ENCODE measurements at places on chromosomes 13 and 19.

DNA sequence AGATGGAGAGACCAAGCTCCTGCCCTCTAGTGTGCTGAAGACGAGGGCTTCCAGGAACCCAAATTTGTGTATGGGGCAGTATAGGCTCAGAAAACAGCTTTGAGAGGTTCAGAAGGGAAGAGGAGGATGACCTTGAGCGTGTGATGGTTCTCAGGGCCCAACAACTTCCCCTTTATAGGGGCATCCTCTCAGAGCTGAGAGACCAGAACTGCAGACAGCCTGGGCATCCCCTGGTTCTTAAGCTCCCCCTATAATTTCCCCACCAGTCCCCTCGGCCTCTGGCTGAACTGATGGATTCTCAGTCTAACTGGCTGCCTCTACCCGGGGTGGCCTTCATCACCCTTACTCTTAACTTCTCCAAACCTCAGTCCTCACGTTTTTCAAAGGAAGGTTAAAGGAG is 167.5 kb downstream of the URI1 start:
- ATAC-seq, result no peak

DNA sequence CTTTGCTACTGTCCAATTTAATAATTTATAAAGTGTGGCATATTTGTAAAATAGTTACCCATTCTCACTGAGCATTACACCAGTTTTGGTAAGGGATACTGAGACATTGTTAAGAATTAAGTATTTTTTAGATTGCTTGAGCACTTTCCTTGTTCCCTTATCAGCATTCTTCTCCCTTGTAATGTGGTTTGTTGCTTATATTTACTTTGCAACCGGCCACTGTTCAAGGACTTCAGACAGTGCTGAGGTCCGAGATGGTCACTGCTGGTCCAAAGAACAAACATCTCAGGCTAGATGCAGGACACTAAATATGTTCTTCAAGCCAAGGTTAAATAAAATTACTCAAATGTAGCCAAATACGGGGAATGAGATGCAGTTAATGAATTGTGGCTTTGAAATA is 161.4 kb downstream of the TM9SF2 start:
- ATAC-seq, result no peak

- ATAC-seq, result no peak
Observed at GRCh38 chr13:35891507-35892441, 239.4 kb downstream of the DCLK1 start.

- ATAC-seq, result no peak
Observed at GRCh38 chr13:113305208-113305607, 8.2 kb downstream of the LAMP1 start.

GRCh38 chr13:40189898-40190630 is 476.4 kb downstream of the FOXO1 start:
- ATAC-seq, result no peak

DNA sequence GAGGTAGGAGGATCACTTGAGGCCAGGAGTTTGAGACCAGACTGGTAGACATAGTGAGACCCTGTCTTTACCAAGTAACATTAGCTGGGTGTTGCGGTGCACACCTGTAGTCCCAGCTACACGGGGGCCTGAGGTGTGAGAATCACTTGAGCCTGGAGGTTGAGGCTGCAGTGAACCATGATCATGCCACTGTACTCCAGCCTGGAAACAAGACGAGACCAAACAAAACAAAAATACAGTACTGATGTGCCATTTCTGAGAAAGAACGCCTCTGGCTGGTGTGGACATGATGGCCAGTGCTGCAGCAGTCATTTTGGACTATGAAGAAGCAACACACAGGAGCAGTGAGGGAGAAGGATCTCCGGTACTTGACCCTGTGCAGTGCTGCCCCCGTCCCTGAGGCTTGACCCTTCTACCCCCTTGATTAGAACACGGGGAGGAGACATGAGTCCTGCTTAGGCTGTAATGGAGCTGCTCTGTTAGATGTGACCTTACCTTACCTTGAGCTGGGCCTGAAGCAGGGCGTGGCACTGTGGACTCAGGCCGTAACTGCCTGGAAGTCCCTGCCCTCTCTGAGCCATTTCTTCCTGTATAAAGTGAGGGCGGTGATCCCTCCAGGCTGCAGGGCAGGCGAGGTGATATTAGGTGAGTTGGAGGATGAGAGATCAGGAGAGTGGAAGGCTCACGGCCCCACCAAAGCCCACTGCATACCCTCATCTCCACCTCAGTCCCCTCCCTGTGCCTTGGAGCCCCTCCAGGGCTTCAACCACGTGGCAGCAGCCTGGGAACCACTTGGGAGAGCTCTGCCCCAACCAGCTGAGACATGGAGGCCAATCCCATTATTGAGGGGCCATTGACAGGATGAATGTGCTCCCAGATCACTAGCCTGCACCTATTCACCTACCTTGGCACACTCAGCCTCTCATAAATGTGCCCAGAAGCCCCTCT is 5.9 kb downstream of the RPL18A start:
- ATAC-seq, result peak; percentile 8

GRCh38 chr13:97205465-97205864 is 16.7 kb upstream of the MBNL2 start:
- ATAC-seq, result no peak

GRCh38 chr13:36329361-36329760 is 16.8 kb downstream of the SPART start:
- no peak for ATAC-seq

DNA sequence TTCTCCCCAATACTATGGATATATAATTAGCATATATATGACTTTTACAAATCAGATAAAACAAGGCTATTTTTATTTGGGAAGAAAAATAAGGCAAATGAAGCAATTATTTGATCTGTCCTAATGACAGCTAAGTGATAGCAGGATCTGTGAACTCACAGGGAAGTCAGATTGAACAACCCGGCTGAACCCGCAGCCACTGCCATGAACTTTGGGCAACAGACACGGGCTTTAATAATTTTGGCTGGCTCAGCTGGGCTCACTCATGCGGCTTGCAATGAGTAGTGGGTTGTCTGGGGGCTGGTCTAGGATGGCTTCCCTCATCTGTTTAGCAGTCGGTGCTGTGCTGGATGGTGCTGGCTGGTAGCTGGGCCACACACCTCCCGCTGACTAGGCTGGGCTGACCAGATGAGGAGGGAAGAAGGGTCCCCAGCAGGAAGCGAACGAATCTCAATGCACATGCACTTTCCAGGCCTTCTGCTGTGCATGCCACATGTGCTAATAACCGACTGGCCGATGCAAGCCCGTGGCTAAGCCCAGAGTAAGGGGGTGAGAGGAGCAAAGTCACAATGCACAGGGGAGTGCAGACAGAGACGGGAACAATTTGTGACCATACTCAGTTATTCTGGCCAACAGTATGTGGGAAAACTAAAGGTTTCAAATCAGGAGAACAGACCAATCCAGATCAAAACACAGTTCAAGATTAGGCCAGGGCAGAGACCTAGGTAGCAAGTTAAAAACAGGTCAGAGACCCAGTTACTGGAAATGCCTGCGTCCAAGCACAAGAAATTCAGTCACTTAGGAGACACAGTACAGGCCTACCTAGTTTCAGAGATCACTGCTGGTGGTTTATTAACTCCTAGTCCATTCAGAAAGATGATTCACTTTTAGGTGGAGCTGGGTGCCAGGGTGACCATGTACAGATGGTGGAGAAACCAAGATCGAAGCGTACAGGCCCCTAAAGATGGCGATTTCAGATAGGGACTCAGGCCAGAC is 22.3 kb downstream of the CRYL1 start:
- ATAC-seq, result no peak

GRCh38 chr13:79803989-79804388 is 323.0 kb downstream of the NDFIP2 start:
- no peak for ATAC-seq

DNA sequence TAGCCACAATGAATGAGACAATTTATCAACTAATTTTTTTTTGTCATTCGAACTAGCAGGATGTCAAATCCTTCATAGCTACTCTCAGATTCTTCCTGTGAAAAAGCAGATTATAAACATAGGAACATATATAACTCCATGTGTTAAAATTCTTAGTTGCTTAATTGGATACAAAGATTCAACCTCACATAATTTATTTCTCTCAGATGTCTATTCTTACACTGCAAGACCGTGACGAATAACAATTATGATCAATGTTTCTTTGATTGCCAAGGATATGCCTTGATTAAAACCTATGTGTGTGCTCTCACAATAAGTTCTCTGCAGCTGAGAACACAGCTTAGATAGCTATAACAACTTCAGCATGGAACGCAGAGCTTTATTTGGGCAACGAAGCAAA is 872.7 kb downstream of the PCDH9 start:
- ATAC-seq, result no peak

Data from activated T-helper 17 cell treated with anti-CD3 and anti-CD28 coated beads, Interleukin-2, amount 50 U/mL, for 72 hours (primary cell).